ENCODE measurements at places on chromosomes 2 and 18. TPM values are rescaled to one million over a fixed set of nuclear protein-coding genes. Genes with fewer than 3 reads are reported as not detected.

DNA sequence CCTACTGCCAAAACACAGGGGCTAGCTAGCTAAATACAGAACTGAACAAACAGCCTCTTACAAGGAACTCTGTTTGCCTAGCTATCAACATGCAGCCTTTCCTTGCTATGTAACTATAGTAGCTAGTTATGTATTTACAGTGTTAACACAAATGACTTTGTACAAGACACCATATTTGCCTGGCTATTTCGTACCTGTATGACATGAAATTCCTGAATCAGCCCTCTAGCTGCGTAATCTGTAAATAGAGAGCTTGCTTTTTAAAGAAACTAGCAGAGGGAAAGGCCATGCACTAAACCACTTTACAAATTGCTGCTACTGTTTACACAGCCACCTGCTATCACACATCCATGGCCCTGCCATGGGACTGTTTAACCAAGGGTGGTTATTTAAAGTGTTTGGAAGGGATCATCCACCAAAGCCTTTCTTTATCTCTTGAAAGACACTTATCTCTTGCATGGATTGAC, 248.7 kb downstream of the TFCP2L1 start:
- no peak for DNase-seq

- no peak for DNase-seq
These were observed 7.4 kb downstream of the KLHL30 start for GRCh38 chr2:238145851-238146250.

GRCh38 chr18:57959278-57959677, 84.7 kb upstream of the NEDD4L start:
- peak; percentile 86 for DNase-seq

DNA sequence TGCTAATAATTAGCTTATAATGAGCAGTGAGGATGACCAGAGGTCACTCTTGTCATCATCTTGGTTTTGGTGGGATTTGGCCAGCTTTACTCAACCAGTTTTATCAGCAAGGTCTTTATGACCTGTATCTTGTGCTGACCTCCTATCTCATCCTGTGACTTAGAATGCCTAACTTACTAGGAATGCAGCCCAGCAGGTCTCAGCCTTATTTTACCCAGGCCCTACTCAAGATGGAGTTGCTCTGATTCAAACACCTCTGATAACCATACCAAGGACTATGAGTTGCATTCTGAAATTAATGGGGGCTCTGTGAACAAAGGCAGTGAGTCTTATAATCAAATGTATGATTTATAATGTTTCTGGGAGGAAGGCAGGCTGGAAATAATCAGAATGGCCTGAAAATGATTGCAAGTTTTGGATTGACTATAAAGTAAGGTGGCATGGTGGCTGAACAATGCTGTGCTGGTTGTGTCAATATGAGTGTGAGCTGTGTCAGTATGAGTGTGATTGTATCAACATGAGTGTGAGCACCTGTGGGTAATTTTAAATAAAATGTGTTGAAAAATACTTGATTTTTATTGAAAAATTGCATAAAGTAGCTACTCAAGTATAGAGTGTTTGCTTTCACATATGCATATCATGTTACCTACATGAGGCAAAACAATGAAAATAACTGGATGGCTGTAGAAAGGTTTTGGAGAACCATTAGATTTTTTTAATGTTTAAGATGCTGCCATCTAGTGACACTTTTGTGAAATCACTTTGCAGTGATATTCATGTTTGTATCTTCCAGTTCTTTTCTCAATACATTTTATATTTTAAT, 103.0 kb downstream of the KYNU start:
- peak; percentile 54 for DNase-seq

The MC2R gene
- total RNA-seq: not detected

DNA sequence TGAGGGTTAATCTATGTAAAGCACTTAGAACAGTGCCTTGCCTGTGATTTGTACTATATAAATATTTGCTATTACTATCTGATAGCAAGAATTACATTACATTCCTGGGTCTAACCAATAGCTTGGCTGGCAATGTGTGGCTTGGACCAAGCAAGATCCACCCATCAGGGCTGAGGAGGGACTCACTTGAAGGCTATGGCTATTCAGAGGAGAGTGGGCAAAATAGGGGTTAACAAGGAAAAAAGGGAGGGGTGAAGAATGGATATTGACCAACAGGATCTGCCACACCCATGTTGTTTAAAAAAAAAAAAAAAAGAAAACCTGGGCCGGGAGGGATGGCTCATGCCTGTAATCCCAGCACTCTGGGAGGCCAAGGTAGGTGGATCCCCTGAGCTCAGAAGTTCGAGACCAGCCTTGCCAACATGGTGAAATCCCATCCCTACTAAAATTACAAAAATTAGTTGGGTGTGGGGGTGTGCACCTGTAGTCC, 20.0 kb upstream of the TMBIM1 start:
- no peak for DNase-seq

DNA sequence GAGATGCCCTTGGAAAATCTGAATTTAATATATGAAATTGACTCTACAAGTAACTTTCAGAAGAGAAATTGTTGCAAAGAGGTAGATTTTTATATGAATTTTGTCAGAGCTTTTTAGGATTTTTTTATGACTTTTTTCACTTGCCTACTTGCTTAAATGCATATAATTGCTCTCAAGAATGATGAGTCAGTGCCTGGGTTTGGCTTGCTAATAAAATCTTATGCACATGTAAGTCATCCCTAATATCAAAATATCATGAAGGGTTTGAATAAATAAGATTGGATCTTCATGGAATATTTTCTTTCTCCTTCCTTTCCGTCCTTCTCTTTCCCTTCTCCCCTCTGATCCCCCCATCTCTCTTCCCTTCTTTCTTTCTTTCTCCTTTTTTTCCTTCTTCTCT, 354.1 kb downstream of the TXNL1 start:
- DNase-seq: peak; percentile 34

GRCh38 chr18:69948256-69948655, 583 bp upstream of the CD226 start:
- DNase-seq: no peak

GRCh38 chr2:151336863-151337371, 20.5 kb upstream of the TNFAIP6 start:
- DNase-seq: no peak

DNA sequence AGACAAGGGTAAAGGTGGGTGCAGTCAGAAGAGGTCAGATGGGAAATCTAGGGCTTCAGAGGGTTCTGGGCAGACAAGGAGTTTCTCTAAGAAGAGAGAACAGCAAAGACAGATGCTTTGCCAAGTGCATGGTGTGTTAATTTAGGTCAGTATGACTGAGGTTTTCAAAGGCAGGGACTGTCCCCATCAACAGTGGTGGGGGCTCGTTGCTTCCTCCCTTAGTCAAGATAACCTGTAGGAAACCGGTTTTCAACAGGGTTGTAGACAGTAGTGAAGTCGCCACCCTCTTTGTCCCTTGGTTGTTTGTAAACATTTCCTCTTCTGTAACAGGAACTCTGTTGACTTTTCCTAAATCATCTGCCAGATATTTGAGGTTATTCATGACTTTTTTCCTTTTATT, 11.6 kb downstream of the RAB12 start:
- DNase-seq: no peak

The DAW1 gene
- 0.30 TPM for total RNA-seq

The MOGAT1 gene
- total RNA-seq: not detected

DNA sequence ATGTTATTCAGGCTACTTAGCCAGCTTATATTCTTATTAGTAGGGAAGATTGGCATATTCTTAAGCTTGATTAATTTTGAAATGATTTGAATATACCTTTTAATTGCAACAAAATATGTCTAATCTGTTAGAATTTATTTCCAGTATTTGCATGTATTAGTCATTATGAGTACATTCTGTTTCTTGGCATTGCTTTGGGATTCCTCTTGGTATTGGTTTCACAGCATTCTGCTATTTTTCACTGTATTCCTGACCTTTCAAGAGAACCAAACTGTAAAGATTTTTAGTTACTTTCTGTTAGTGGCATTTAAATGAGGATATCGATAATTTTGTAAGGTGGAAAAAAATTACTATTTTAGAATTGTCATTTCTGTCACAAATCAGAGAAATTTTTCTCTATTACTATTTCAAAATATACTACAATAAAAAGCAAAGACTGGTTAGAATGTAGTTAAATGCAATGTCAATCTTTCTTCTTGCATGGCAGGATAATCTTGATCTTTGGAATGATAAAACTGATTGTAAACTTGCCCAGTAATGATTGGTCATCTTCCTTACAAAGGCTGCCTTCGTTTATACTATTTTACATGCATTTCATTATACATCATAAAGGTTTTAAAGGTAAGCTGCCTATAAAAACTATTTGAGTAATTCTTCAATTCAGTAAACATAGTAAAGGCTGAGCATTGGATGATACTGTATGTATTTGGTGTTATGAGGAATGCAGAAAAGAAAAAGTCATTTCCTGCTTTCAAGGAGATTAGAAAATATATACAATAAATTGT, 86.1 kb downstream of the SLC4A10 start:
- DNase-seq: peak; percentile 13

GRCh38 chr2:96930351-96931010, 55.9 kb downstream of the FAM178B start:
- no peak for DNase-seq

- DNase-seq: peak; percentile 94
These were observed 103.6 kb upstream of the AGAP1 start for GRCh38 chr2:235390108-235390815.

DNA sequence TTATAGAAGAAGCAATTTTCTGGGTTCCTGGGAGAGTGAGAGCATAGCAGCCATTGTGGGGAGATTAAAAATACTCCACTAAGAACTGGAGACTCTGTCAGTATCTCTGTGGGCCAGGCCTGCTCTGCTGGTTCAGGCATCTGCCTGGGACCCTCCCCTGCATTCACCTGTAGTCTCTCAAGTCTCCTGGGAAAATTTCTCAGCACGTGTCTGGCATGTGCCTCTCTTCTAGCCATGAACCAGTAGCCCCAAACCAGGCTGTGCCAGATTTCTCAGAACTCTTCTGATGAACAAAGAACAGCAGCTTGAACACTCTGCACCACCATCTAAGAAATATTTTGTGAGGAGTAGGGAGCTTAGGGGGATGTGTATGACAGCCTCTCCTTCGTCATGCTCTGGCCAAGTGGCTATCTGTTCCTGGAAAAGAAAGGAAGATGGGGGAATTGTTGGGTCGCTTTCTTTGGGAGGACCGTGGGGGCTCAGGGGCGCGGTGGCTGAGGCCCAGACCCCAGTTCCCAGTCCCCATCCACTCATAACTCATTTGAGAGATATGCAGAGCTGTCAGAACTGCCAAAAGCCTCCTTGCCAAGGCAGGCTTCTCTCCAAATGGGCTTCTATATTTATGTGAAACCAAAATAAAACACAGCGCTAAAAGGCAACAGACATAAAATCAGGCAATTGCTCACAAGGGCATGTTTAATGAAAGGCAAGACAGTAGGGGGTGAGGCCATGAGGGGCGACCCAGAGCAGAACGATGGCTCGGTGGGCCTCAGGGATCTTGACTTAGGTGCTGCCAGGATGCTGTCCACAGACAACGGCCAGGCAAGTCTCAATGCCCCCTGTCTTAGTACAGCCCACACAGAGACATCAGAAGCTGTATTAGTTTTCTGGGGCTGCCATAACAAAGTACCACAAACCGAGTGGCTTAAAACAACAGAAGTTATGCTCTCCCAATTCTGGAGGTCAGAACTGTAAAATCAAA, 114.7 kb upstream of the TNP1 start:
- no peak for DNase-seq

DNA sequence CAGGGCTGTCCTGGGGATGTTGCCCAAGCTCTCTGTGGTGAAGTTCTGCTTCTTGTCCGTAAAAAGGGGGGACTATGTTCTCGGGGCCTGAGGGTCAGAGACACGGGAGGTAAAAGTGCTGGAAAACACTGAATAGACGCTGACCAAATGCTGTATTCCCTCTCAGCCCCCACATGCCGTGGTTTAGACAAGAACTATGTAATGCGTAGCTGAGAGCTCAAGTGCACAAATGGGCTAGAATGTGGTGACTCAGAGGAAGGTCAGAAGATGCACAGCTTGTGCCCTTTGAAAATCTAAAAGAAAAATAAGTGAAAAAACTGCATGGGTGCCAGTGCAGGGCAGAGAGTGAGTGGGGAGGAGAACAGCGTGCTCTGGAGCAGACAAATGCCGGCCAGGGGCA, 80.3 kb upstream of the MAP4K4 start:
- DNase-seq: peak; percentile 37

The EPB41L3 gene
- 2.7 TPM for total RNA-seq

DNA sequence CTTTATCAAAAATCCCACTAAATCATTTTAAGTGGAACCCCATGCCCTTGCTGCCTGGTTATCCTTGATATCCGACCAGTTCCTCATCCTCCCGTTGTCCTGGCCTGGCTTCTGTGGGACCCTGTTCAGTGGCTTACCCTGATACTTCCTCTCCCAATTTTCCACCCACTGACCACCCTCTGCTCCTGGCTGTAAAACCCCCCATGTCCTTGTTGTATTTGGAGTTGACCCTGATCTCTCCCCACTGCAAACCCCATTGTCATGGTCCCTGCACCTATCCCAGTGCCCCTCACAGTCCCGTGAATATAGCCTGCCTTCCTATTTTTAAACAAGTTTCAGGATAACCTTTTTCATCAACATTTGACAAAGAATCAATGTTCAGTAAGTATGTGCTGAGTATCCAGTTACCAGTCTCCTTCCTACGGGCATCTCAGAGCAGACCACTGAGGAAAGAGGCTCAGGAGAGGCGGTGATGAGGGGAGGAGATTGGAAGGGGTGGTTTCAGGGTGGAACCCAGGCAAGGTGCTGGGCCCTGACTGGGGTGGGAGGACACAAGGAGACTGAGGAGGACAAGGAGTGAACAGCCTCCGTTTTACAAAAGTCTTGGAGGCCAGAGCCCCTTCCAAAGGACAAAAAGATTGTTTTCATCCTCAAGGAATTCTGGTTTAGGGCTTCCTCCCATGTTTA, 131.8 kb downstream of the PXDN start:
- no peak for DNase-seq

The UGT1A6 gene
- total RNA-seq: not detected

DNA sequence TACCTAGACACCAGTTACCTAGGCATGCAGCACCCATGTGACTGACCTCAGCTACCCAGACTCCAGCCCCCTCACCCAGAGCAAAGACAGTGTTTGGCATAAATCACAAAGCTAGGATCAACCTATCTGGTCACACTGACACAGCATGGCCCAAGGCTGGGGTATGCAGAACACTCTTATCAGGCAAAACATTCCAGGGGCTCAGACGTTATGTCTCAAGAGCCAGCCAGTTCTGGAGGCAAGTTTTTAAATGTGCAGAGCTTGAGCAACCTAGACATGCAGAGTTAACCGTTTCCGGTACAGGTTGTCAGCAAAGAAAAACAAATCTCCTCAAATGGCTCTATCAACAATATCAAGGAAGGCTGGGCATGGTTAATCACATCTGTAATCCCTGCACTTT, 92.8 kb downstream of the AP1S3 start:
- DNase-seq: no peak

The CHRND gene
- total RNA-seq: not detected

Measured in M059J (cell line).